ENCODE measurements at places on chromosomes 13 and 19.

DNA sequence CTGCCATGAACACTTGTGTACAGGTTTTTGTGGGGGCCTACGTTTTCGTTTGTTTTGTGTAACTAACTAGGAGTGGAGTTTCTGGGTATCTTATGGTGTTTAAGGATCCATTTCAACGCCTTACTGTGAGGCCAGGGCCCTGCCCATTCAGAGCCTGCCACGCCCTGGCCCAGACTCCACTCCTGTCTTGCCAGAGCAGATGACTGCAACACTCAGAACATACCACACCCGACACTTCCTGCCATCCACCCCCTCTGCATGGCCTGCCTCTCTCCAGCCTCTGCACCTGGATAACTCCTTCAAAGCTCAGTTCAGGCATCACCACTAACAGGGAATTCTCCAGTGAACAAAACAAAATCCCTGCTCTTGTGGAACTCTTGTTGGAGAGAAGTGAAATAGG is 43.2 kb downstream of the RGCC start:
- peak; percentile 46 for DNase-seq

- peak; percentile 56 for DNase-seq
Observed at GRCh38 chr19:40610396-40611064, 9.4 kb downstream of the LTBP4 start.

DNA sequence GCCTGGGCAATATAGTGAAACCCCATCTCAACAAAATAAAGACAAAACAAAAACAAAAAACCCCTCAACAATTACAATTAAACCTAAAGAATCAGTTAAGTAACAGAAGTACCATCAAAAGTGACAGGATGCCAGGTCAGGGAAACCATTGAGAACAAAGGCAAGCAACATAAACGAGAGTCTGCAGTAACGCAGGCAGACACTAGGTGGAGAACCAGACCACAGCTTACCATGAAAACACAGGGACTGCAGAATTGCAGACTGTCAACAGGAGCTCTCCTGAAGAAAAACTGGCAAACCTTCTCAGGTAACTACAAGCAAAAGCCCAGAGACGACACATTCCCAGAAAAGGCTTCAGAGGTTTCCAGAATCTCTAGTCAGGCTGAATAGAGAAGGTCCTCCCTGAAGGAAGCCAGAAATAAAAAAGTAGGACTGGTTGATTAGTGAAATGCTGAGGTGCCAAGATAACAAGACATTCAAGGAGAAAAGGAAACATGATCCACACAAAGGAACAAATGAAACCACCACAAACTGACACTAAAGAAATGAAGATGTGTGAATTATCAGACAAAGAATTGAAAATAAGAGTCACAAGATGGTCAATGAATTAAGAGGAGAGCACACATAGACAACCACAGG is 2.2 kb upstream of the ZNF665 start:
- peak; percentile 82 for DNase-seq

GRCh38 chr19:54180691-54181091 is 7.7 kb upstream of the TMC4 start:
- DNase-seq, result no peak

DNA sequence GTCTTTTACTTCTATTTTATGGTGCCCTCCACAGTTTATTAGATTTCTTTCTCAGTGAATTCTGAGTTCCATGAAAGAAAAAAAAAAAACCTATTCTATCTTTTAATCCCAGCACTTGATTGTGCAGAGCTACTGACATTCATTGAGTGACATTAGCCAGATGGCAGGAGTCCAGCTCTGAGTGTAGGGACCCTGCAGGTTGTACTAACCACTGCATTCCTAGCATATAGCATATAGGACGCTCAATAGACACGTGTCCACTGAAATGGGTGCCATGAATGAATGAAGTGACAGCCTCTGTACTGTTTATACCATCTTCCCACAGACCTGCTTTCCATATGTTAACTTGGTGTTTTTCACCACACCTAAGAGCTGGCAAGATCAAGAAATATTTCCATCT is 206.3 kb downstream of the RAP2A start:
- DNase-seq, result no peak
